ENCODE measurements at places on chromosomes 5 and 9.

DNA sequence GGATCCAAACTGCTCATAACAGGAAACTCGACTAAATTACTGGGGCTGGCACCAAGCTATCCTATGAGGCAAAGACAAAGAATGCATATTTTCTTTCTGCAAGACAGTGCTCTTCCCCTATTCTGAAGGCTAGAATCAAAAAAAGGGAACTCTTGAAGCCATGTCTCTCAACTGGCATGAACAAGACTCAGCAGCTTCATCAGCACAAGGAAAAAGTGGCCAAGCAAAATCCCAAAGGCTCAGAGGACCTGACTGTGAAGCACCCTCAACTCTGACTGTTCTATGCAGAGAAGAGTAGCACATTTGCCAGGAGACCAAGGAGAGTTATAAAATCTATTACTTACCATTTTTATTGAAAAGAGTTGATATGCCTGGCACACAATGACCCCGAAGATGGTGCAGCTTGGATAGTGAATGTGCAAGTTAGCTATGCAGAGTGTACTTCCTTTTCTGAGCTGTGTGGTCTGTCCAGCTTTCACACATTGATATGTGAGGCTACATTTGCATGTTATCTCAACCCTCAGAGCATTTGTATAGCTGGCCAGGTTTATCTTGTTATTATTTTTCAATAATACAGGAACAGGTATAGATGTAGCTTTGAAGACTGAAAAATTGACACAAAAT is 51.0 kb upstream of the FYB1 start:
- DNase-seq = no peak

DNA sequence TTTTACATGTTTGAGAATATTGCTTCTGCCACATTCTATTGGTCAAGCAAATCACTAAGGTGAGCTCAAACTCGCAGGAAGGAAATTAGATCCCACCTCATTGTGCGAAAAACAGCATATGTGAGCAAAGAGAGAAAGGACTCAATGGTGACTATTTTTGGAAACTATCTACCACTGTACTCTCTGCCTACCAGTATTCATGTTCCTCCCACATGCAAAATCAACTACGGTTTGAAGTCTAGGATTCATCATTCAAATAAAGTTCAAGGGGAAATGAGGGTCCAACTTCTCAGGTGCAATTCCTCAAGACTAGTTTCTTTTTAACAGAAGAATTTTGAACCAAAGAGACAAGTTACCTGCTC is 60.6 kb downstream of the FAM174A start:
- DNase-seq = no peak

- no peak for DNase-seq
Observed at GRCh38 chr9:124040935-124041816, 29.6 kb downstream of the LHX2 start.

DNA sequence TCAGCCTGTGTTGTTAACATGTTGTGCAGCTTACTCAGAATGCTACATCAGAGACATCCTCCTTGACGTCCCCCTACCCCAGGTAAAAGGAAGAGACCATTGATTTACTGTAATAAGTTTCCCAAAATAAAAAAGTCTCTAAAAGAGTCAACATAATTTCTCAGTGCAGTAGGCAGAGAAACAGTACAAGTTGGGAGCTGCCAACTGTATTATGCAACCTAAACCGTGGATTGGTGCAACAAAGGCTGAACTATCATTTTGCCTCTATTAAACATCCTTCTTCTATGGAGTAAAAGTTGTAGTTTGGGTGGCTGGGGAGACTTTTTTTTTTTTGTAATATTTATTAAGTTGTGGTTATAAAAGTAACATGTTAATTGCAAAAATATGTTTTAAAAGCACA is 208.0 kb downstream of the NR3C1 start:
- DNase-seq = no peak

DNA sequence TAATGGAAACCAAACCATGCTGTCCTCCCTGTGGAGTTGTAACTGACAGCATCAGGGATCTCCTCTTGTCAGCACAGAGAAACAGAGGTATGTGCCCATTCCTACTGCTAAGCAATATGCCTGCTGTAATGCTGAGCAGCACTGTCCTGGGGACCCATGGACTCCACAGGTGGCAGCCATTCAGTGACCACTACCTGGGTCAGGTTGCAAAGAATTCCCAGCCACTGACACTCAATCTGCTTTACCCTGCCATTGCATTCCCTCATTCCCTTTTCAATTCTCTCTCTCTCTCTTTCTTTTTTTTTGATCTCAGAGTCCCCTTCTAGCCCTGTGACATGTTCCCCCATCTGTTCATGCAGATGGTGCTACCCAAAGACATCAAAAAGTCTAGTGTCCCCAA is 104.1 kb downstream of the GABRB2 start:
- DNase-seq = no peak

DNA sequence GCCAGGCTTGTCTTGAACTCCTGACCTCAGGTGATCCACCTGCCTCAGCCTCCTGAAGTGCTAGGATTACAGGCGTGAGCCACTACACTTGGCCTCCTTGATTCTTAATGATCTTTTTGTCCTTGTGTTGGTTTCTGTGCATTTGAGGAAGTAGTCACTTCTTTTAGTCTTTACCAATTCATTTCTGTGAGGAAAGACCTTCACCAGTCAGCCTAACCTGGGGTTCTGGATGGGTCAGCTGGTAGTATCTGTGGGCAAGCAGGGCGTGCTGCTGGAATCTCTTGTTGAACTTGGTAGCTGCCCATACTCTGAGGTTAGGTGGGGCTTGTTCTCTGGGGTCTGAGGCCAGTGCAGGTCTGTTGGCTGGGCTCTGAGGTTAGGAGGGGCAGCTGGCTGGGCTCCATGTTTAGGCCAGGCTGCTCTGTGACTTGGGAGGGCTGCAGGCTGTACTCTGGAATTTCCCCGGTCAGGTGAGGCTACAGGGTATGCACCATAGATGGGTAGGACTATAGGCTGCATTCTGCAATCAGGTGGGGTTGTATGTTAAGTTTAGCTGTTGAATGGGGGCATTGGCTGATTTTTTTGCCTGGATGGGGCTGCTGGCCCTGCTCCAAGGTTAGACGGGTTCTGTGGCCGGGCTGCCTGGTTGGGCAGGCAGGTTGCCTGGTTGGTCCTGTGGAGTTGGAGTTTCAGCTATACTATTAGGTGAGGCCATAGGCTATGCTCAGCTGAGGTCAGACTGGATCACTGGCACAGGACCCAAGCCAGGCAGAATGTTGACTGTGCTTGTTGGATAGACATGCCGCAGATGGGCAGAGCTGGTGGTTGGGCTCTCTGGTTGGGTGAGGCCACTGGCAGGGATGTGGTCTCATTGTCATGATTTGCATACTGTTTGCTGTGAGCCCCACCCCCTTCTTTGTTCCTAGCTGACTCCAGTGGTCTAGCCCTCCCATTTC is 19.2 kb downstream of the UBAP1 start:
- DNase-seq = no peak

DNA sequence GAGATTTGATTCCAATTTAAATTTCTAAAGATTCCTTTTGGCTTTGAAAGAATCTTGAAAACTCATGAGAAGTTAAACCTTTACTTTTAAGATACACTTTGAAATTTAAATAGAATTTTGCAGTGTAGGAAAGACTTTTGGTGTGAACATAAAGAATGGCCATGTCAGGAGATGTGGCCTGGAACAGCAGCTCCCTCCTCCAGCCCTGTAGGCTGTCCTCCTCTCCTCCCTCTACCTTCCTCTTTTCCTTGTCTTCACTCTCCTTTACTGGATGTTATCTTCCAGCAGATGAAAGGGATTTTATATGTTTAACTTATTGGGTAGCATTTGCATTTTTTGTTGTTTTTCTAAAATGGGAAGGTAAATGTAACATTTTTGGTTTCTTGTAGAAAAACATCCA is 18.9 kb downstream of the ASPN start:
- no peak for DNase-seq

GRCh38 chr9:74711341-74711740 is 176.4 kb downstream of the TRPM6 start:
- DNase-seq = no peak

DNA sequence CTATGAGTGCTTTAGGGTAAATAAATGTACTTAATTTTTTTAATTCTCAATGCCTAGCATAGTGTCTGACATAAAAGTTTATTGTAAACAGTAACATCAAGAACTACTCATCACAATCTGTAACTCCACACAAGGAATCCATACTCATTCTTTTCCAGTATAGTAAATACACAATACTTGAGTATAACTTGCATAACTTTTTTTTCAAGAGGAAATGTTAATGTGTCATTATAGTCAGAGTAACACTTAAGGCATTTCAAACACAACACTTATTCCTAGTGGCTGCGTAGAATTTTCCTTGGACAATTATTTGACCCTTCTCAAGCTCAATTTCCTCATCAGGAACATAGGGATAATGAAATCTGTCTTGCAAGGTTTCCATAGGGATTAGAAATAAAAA is 584.3 kb downstream of the CAAP1 start:
- DNase-seq = no peak

- no peak for DNase-seq
Observed at GRCh38 chr5:43005031-43005430, 35.1 kb downstream of the ANXA2R start.

- DNase-seq = no peak
Observed at GRCh38 chr9:83919111-83919510, 2.1 kb downstream of the KIF27 start.

DNA sequence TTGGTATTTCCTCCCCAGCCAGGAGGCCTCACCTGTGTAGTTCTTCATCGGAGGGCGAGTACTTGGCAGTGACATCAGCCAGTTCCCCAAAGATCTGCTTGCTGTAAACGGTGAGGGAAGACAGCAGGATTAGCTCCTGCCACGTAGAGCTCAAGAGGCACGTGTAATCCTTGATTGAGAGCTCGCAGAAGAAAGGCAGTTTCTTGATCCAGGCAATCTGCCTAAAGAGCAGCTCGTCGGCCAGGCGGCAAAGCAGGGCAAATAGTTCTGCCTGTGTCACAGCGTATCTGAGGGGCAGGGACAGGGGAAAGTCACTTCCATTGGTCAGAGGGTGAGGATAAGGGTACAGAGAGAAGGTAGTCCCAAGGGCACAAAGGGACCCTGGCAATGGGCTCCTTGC is 28.6 kb upstream of the NR5A1 start:
- DNase-seq = no peak

DNA sequence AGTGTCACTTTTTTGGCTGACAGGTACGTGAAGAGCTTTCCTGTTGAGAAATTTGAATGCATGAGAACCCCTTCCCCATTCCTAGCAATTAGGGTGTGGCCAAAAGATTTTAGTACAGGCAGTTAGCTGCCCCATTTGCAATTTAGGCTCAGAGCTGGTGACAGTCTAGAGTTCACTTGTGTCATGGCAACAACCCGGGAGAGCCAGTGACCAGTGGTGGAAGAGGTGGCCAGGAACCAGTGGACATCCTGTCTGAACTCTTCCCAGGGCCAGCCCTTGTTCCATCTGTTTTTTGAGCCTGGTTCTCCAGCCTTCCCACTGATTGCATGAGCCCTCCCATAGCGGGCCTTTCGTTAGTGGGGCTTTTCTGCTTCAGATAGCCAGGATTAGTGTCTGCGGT is 2.5 kb upstream of the NEUROG1 start:
- no peak for DNase-seq

DNA sequence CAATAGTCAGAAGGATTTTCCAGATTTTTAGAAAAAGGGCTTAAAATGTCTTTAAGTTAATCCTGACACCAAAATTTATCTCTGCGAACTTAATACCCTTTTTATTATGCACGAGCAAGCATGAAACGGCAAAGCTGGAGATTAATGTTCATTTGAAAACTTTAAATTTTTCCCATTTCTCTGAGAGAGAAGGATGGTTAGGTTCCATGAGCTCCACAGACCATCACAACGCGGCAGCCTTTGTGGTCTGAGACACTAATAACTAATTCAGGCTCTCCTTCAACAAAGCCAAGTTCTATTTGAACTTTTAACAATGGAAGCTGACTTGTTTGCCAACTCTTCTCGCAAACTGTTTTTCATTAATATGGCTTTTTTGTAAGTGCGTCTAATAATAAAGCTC is 94.7 kb downstream of the MYO10 start:
- no peak for DNase-seq

DNA sequence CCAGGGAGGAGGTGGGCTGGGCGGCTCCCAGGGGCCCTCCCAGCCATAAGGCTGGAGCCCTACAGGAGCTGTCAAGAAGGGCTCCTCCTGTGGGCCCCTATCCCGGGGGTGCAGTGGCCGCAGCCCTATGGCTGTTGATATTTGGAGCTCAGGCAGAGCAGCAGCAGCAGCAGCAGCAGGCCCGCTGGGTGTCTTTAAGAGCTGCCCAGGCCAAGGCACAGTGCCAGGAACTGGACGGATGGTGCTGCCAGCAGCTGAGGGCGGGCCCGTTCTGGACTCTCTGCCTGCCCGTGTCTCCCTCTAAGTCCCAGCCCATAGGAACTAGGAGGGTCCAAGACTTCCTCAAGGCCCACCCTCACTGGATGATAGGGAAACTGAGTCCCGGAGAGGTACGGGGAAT is 3.6 kb downstream of the AK1 start:
- no peak for DNase-seq

- DNase-seq = no peak
Observed at GRCh38 chr9:96420468-96421219, 2.5 kb upstream of the ZNF367 start.

GRCh38 chr5:16931334-16932110 is 4.6 kb downstream of the MYO10 start:
- peak; percentile 53 for DNase-seq

- DNase-seq = no peak
Observed at GRCh38 chr9:36078051-36078450, 41.3 kb downstream of the RECK start.

GRCh38 chr5:32521481-32521880 is 63.9 kb upstream of the SUB1 start:
- no peak for DNase-seq

- no peak for DNase-seq
Observed at GRCh38 chr5:107074996-107075395, 595.7 kb downstream of the EFNA5 start.

GRCh38 chr9:97853056-97853843 is at the start of gene FOXE1:
Gene FOXE1 (plus strand): TSS chr9:97853226. CDS start chr9:97853915, 689 bp downstream.
- no peak for DNase-seq

- no peak for DNase-seq
Observed at GRCh38 chr9:110180511-110181434, 27.2 kb downstream of the C9orf152 start.

- no peak for DNase-seq
Observed at GRCh38 chr5:129664336-129664937, 83.5 kb upstream of the MINAR2 start.

DNA sequence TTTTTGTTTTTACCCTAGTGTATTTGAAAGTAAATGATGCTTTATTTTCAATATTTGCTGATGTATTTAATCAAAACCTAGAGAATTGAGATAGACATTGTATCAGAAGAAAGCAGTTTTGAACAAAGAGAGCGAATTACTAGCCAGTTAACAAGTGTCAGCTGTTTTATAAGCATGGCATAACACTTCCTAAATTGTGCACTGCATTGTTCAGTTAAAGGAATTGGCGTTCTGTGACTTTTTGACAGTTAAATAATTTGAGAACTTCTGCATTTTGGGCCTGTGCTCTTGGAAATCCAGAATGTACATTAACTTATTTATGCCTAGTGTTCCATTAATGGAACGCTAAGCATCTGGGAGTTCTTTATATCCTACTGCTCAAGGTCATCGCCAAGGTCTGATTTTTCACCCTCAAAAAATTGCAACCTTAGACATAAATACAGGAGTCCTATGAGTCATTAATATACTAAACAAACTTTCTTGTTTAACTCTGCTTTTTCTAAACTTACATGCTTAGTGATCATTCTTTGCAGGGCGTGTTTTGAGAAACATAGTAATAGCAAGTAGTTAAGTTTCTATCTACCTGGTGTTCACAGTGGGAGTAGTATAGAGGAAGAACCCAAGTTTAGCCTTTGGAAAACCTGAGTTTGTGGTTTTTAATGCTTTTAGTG is 31.1 kb downstream of the RASA1 start:
- DNase-seq = no peak

All from NCI-H2081 treated with DMSO at 0.1 percent for 48 hours (cell line).